ENCODE measurements at places on chromosomes 12 and 14.

DNA sequence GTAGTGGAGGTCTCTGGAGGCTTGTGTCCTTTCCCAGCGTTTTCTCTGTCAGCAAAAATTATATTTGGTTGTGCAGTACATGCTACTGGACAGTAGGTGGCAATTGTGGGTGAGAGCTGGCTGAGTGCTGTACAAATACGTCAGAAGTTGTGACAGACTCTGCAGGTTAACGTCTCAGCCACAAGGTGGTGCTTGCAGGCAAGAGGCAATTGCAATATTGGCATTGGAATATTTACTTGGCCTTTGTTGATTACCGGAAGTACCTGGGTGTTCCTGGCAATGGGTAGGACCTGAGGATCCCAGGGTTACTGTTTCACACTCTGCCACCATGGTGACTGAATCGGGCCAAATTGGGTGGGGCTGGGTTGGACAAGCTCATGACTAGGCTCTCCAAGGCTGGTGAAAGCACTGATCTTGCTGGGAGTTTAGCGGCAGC is 333.9 kb upstream of the LMO3 start:
- peak; percentile 68 for DNase-seq

DNA sequence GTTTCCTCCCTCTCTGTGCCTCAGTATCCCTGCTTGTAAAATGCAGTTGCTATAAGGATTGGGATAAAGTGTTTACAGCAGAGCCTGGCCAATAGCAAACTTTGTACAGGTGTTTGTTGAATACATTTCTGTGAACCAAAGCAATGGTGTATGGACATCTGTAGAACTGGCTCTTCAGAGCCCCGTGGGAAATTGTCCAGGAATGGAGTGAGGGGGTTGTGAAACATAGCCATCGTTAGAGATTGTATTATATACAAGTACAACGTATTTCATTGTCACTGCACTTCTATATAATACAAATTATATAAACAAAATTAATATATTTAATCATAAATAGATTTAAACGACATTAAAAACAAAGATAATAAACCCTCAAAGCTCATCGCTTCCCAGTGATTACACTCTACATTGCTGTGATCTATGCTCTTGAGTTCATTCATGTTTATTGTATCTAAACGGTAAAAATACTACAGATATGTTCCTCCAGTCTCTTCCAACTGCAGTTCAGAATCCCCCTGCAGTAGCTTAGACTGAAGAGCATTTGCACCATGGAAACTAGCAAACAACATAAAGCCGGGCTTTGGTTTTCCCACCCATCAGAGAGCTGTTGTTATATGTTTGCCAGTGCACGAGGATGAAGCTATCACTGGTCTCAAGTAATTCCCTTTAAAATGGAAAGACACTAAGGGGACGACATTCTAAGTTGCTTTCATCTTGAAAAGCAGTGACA is 216.7 kb downstream of the TMEM132C start:
- DNase-seq: no peak

DNA sequence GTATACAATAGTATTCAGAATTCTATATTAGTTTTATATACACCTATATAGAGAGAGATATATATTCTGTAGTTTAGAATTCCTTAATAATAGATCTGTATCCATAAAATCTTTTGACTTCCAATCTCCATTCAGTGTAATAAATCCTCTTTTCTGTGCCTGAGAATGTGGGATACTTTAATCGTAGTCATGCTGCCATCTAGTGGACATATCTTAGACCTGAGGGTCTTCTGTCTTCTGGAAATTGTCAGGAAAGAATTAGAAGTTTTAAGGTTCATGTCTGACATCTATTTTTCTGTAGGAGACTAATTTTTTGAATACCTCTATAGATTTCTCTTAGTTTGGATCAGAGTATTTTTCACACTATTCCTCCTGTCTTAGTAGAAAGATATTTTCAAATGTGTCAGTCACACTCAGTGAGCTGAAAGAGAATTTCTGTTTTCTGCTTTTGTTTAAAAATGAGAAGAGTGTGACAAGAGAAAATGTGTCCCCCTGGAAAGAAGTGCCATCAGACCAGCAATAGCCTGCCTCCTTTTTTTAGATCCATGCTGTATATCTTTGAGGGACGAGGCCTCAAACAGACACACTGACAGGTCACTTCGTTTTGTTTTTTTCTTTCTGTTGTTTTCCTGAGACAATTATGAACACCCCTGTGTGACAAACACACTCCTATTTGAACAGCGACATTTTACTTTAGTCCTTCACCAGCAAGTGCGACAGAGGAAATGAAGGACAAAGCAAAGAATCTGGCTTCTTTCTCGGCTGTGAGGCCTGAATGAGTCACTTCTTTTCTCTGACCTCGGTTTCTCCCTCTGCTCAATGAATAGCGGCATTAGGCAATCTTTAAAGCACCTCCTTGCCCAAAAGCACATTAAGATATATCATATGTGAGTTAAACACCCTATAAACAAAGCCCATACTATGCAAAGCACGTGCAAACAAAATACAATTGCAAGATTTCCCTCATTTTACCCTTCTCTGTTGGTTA is 96.3 kb downstream of the GALC start:
- DNase-seq: no peak

DNA sequence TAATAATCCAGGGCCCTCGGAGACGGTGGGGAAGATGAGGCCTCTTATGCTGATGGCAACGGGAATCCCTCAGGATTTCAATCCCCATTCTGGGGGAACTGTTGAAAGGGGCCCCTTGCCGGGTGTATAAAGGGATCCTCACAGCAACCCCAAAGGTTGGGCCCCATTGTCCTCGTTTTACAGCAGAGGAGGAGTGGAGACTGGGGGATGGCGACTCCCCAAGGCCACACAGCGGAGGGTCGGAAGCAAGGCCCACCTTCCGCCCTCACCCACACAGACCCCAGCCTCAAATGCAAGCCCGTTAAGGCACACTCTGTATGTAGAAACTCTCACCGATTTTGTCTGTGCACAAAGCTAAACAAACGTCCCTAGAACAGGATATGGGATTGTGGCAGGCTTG is 327.9 kb upstream of the DIO3 start:
- no peak for DNase-seq

DNA sequence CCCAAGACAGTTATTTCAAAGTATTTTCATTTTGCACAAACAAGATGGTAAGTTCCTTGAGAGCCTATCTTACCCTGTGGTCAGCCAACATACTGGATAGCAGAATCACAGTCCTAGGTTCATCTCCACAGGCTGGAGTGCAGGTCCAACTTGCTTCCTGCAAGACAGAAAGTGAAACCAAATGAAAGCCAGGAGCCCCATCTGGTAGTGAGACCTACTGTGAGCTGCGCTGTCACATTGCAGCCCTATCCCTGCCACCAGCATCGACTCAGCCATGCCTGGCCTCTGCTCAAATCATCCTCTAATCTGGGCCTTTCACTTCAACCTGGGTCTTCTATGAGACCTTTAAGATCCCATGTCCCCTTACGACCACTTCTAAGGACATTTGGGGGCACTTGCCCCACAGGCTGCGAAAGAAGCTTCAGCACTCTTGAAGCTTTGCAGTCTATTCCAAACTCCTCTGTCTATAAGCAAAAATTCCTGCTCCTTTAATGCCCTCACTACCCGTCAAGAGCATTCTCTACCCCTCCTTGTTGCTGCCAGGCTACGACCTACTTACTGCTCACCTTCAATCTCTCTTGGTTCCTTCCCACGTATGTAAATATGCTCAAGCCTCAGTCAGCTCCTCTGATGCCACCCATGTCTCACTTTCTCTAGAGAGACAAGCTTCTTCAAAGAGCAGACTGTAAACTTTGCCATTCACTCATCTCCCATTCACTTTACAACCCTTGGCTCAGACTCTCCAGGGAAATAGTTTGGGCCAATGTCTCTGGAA is 55.9 kb upstream of the TSPAN11 start:
- DNase-seq: no peak

- DNase-seq: no peak
These were observed 557.0 kb downstream of the SLC6A15 start for GRCh38 chr12:84355561-84355960.

- no peak for DNase-seq
These were observed 143.7 kb upstream of the FRMD6 start for GRCh38 chr14:51507906-51508511.

GRCh38 chr12:11171969-11172675 is 1.1 kb downstream of the SMIM10L1 start:
- no peak for DNase-seq

- peak; percentile 81 for DNase-seq
These were observed 785 bp upstream of the ACTN1 start for GRCh38 chr14:68979722-68980451.

GRCh38 chr14:53964249-53964648 is 7.6 kb upstream of the BMP4 start:
- DNase-seq: no peak

GRCh38 chr12:123075646-123076171 is 75.2 kb downstream of the PITPNM2 start:
- peak; percentile 33 for DNase-seq

GRCh38 chr14:44609876-44610510 is 102.9 kb upstream of the FSCB start:
- no peak for DNase-seq

DNA sequence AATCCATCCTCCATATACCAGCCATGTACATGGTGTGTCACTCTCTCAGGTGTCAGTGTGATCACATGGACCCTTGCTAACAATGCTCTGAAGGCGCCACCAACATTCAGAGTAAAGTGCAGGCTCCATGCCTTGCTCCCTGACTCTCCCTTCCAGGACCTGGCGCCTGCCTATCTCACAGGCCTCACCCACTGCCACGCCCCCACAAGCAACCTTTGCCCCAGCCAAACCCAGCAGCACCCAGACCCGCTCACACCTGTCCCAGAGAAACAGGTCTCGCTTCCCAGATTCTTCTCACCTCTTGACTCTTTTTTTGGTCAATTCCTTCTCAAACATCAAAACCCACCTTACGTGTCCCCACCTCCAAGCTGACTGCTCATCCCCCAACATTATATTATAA is 52.3 kb downstream of the KCNK10 start:
- peak; percentile 71 for DNase-seq

GRCh38 chr12:103333676-103334075 is 162.1 kb downstream of the C12orf42 start:
- no peak for DNase-seq

DNA sequence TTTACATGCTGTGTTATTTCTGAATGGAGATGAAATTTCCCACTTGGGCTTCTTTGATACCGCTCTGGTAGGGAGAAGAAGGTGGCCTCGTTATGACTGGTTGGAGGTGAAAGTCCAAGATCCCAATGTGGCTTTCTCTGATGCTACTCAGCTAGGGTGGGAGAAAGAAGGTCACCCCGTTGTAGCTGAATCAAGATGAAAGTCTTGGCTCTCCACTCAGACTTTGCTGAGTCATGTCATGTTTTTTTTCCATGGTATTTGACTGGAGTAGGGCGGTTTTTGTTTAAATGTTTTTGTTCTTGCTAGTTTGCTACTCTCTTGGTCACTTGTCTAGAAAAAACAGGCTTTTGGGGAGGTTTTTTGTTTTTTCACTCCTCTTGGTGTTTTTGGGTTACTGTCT is 2.4 kb upstream of the PDE6H start:
- DNase-seq: no peak

DNA sequence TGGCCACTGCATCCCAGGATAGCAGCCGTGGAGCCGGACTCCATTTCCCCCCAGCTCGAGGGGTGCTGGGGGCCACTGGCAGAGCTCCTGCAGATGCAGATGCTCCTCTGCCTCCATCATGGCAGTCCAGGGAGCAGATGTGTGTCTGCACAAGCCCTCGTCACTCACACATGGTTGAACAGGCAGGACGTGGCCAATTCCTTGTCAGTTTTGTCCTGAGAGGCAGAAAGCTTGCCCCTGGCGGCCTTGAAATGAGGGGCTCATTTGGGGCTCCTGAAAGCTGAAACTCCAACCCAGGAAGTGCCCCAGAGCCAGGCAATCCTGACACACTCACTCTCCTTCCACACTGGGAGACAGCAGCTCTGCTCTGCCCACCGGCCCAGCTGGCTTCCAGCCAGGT is 100.9 kb upstream of the C14orf180 start:
- DNase-seq: no peak

All from H1 (cell line).